Uterine smooth muscle cell (primary cell): ENCODE measurements at places on chromosomes 5 and 9. TPM values are rescaled to one million over a fixed set of nuclear protein-coding genes. Genes with fewer than 3 reads are reported as not detected.

Gene PCDHB11
- total RNA-seq: under 0.01 TPM in 1 of 2 replicates, not detected in the other

Gene SLC6A3
- not detected in 2 replicates for total RNA-seq

Gene ARHGEF28
- total RNA-seq: 25.8 and 49.0 TPM in 2 replicates

Gene MAN1B1
- 73.2 and 128 TPM in 2 replicates for total RNA-seq

Gene ADAMTS12
- total RNA-seq: 13.5 and 15.1 TPM in 2 replicates

Gene RAPGEF6
- total RNA-seq: 20.9 and 30.9 TPM in 2 replicates

Gene AGPAT2
- total RNA-seq: 52.0 and 54.6 TPM in 2 replicates

Gene TYRP1
- total RNA-seq: under 0.01 TPM in 1 of 2 replicates, not detected in the other

Gene PCDHB13
- total RNA-seq: under 0.01 and 0.12 TPM in 2 replicates

Gene MARVELD2
- total RNA-seq: 0.44 and 0.75 TPM in 2 replicates

Gene TAF1L
- total RNA-seq: under 0.01 TPM in 2 replicates

Gene CNTLN
- total RNA-seq: 12.1 and 15.5 TPM in 2 replicates

Gene SET
- total RNA-seq: 571 and 611 TPM in 2 replicates

Gene MYMK
- total RNA-seq: not detected in 2 replicates

Gene DMRTA1
- 1.00 and 1.5 TPM in 2 replicates for total RNA-seq

Gene OR1J2
- not detected in 2 replicates for total RNA-seq

Gene AQP7
- under 0.01 TPM in 1 of 2 replicates, not detected in the other for total RNA-seq

Gene IL5
- not detected in 2 replicates for total RNA-seq

Gene SH3RF2
- total RNA-seq: 0.77 and 1.2 TPM in 2 replicates

Gene ACOT12
- total RNA-seq: 0.37 and 0.89 TPM in 2 replicates

Gene FOXD4L5
- not detected in 2 replicates for total RNA-seq

Gene ARSI
- 18.1 and 34.3 TPM in 2 replicates for total RNA-seq

Gene SHLD3
- 4.4 and 5.0 TPM in 2 replicates for total RNA-seq

Gene WNK2
- total RNA-seq: 0.11 and 0.25 TPM in 2 replicates

Gene TTC16
- total RNA-seq: 0.11 TPM in 1 of 2 replicates, not detected in the other

Gene PGM5
- total RNA-seq: 61.4 and 74.4 TPM in 2 replicates

Gene CANX
- total RNA-seq: 962 and 1,061 TPM in 2 replicates

Gene ZFP2
- 0.22 and 1.4 TPM in 2 replicates for total RNA-seq

Gene FGD3
- total RNA-seq: not detected in 2 replicates

Gene NIPAL4
- 0.33 and 0.87 TPM in 2 replicates for total RNA-seq

Gene GHR
- 1.9 and 2.5 TPM in 2 replicates for total RNA-seq

Gene ADAMTS19
- 0.12 and 1.2 TPM in 2 replicates for total RNA-seq

Gene NR2F1
- total RNA-seq: 51.9 and 63.0 TPM in 2 replicates

Gene GFRA3
- total RNA-seq: not detected in 2 replicates
